ENCODE measurements at places on chromosomes 7 and 10.

- peak; percentile 6 for DNase-seq
Measured at GRCh38 chr7:142301923-142302550, 44.2 kb upstream of the PRSS58 start.

DNA sequence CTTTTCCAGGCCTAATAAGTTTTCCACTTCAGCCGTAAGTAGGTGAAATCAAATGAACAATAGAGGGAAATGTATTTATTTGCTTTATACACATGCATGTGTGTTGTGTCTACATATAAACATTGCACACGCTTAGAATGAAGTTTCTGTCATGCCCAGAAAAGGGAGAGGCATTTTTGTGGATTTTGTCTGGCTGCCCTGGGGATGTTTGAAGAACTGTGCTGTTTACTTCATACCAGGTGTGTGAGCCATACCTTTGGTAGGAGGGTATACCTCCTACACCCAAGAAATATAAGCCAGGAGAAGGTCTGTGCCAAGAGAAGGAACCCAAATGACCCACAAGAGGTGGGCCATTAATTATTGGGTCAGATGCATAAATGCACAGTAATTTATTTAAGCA, 12.8 kb downstream of the GATAD1 start:
- DNase-seq = no peak

DNA sequence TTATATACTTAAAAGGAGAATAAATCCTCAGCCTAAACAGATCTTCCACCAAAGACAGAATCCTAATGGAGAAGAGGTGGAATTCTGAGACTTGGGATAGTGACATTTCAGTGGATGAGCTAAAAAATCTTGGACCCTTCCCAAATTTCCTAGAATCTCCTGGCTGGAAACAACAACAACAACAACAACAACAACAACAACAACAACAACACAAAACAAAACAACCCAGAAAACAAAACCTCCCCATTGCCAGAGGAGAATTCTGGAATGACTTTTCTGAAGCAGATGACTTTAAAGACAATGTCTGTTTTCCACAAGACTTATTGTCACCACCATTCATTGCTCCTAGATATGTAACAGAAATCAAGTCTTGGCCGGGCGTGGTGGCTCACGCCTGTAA, 322.1 kb downstream of the ARL4A start:
- DNase-seq = no peak

DNA sequence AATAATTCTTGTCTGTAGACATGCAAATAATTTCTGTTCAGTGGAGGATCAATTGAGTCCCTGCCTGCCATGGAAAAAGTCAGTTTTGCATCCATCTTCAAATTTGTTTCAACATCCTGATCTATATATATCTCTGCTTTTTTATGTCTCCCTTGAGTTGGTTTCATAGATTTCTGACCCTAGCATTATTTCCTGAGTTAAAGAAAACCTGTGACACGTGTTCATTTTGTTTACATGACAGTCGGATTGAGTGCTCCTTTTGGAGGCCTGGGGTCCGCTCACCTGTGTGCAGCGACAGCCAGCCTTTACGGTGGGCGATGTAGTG, 674 bp downstream of the MRPS24 start:
- no peak for DNase-seq

DNA sequence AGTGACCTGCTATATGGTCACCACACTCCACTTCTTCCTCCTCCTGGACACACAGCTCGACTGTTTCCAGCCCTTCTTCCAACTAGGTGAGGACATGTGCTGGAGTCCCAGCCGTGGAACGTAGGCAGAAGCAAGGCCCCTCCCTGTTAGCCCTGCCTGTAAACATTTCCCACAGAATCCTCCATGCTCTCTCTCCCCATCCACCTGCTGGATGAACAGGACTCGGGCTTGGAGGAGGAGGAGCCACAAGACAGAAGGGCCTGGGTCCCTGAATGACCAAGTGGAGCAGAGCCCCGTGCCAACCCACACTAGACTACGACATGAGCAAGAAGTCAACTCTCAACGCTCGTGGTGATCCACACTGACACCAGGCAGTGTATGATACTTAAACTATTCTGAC, 9.9 kb downstream of the CNPY1 start:
- DNase-seq = no peak

DNA sequence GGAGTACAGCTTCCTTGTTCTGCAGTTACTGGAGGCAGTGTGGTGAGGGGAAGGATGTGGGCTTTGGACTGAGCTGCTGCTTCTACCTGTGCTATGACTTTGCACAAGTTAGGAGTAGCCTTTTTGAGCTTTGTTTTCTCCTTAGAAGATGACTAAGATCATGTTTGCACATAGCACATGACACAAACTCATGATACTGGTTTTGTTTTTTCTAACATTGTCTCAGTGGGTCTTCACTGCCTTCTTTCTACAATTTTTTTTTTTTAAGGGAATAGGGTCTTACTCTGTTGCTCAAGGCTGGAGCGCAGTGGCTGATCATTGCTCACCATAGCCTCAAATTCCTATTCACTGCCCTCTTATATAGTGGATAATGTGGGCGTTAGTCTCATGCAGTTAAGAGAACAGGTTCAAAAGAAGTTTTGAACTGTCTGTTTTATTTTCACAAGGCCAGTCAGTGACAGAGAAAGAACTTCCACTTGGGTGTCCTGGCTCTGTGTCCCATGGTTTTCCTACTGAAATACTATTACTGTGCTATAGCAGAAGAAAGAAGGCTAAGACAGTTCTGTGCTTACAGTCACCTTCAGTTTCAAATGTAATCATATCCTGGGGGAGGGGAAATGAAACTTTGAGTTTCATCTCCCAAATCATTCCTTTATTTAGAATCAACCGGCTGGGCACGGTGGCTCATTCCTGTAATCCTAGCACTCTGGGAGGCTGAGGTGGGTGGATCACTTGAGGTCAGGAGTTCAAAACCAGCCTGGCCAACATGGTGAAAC, 72.0 kb downstream of the KAT6B start:
- DNase-seq = peak; percentile 53

- DNase-seq = no peak
Measured at GRCh38 chr7:96135241-96135640, 186.7 kb downstream of the SLC25A13 start.

GRCh38 chr10:125515571-125515970, 167.4 kb downstream of the TEX36 start:
- no peak for DNase-seq

- DNase-seq = no peak
Measured at GRCh38 chr7:149006345-149006725, 22.0 kb downstream of the PDIA4 start.
